ENCODE measurements at places on chromosomes 4 and X.

GRCh38 chr4:7073526-7074390 is 5.9 kb upstream of the GRPEL1 start:
- peak; percentile 70 for DNase-seq

- no peak for DNase-seq
Measured at GRCh38 chr4:27515140-27515539, 654.5 kb downstream of the STIM2 start.

- peak; percentile 68 for DNase-seq
Measured at GRCh38 chr4:123699880-123700771, 303.5 kb downstream of the SPRY1 start.

DNA sequence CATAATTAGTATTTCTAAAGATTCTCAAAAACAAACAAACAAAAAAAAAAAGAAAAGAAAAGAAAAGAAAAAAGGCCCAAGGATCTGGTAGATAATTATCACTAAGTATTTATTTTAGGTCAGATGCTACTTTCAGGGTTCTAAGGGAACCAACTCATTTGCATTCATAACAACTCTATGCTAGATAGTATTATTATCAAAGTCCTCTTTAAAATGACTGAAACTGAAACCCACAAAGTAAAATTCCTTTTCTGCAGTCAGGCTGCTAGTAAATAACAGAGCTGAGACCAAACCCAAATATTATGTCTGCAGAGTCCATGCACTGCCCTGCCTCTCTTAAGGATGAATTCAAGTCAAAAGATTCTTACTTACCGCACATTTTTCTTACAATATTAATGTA is 38.3 kb upstream of the MAPK10 start:
- DNase-seq: no peak

DNA sequence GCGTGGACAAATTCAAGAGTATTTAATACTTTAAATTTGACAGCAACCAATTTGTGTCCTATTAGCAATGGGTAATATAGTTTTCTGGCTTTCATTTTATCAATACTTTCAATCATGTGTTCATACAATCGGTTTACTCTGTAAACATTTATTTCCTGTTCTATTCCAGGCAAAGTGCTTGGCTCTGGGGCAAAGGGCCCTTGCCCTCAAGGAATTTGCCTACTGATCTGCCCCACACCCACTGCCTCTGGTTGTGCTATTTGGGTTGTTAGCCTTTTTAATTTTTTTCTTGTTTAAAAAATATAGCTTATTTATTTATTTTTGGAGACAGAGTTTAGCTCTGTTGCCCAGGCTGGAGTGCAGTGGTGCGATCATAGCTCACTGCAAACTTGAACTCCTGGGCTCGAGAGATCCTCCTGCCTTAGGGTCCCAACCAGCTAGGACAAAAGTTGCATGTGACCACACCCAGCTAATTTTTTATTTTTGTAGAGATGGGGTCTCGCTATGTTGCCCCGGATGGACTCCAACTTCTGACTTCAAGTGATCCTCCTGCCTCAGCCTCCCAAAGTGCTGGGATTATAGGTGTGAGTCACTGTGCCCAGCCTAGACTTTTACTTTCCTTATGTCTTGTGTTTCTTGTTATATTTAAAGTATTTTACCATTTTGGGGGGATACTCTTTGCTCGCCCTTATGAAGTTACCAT is 30.7 kb upstream of the CBR4 start:
- DNase-seq: no peak

DNA sequence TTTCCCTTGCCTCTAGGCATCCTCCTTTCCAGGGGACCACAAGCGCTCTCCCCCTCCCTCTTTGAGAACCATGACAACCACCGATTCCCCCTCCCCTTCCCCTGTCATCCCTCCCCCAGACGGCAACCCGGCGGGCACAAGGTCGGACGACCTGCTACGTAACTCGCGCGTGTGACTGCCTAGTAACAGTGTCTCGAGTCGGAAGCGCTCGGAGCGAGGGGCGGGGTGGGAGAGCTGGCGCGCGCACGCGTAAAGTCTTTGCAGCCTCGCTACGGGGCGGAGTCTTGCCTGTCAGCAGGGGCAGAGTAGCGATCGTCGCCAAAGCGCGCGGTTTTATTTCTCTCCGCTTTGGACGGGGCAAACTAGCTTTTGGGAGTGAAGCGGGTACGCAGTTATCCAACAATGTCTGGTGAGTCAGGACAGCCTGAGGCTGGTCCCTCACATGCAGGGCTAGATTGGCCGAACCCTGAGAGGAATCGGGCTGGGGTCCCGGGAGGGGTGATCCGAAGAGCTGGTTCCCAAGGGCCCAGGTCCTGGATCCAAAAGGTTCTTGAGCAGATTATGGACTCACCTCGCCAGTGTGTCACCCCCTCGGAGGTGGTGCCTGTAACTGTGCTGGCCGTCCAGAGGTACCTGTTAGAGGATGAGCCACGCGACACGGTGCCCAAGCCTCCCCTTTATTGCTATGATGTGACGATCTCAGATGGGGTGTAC is at the start of gene RADX:
Gene RADX (plus strand): TSS at position 300 of the 714 bp plus-strand sequence. CDS start 103 bp downstream, at position 403.
- DNase-seq: peak; percentile 43

Data from dermis blood vessel endothelial cell (primary cell).